ENCODE measurements at places on chromosomes 11 and 22.

DNA sequence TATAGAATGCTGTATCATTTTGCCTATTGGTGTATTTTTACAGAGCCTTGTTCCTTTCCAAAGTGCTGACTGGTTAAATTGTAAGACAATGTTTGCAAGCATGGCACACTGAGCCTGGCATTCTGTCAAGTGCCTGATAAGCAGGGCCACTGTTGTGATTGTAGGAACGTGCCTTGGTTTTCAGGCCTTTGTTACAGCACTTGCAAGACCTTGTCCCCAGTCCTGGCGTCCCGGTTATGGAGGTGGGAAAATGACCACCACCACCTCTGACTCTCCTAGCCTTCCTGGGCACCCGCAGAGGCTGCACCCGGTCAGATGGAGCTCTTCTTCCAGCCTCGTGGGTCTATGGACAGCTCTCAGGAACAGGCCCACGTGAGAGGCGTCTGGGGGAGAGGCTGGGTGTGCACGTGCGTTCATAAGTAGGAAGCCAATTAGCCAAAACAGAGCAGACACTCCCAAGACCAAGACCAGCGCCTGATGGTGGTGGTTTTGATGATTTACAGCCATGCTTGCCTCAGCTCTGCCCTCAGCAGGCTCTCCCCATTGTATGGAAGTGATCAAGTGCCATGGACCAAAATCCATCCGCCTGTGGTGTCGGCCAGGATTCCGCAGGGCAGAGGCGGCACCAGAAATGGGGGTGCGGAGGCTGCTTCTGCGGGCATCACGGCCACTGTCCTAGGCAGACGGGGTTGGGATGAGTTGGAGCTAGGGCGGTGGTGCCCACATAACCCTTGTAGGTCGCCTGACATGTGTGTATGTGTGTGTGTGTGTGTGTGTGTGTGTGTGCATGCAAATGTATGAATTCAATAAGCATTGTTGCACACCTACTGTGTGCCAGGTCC lies 89.8 kb downstream of the RTL6 start:
- DNase-seq = no peak

DNA sequence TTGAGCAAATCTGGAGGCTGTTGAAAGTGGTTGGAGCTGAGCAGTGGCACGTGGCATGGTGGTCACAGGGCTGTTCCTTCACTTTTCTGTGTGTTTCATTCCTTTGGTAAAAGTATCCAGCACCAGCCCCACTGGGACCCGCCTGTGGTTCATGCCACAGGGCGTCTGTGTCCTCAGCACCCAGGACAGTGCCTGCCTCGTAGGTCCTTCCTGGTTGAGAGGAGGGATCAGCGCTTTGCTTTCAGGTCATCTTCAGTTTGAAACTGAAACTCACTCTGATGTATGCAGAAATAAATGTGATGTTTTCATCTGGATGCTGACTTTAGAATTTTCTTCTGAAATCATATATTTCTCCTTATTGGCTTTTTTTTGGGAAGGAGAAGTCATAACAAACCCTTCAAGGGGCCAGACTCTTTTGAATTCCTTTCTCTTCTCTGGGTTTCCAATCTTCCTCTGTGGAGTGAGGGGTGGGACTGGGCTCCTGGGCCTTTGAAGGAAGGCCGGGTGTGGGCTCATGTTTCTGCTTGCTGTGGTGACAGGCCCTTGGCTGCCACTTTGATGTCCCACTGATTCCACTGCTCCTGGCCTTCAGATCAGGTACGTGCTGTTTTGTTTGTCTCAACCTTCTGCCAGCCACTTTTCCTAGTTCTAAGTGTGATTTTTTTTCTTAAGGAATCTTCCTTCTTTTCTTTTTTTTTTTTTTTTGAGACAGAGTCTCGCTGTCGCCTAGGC lies 26.2 kb downstream of the TBC1D22A start:
- DNase-seq = no peak

GRCh38 chr11:118126082-118126838 lies 26.4 kb downstream of the SCN4B start:
- DNase-seq = no peak

DNA sequence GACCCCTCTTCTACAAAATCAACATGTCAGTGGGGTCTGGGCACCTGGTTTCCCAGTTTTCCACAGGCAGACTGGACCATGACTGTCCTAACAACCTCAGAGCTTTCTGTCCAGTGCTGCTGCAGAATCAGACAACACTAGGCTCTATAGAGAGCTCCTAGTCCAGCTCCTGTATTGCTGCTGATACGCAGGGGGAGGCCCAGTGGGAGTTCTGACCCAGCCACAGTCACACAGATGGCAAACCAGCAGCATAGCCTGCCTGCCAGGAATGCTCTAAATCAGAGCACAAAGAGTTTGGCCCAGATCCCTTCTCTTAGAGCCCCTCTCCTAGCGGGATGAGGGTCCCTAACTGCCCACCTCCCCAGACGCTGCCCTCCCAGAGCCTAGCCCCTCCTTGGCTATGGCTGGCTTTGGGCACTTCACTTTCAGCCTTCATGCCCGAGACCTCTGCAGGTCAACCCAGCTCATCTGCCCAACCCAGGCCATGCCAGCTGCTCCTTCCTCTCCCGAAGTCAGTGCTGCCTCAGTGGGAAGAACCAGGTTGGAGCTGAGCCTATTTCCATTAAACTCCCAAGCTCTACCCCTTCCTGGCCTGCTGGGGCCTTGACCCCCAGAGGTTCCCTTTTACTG lies 15.8 kb upstream of the SLCO2B1 start:
- DNase-seq = no peak

DNA sequence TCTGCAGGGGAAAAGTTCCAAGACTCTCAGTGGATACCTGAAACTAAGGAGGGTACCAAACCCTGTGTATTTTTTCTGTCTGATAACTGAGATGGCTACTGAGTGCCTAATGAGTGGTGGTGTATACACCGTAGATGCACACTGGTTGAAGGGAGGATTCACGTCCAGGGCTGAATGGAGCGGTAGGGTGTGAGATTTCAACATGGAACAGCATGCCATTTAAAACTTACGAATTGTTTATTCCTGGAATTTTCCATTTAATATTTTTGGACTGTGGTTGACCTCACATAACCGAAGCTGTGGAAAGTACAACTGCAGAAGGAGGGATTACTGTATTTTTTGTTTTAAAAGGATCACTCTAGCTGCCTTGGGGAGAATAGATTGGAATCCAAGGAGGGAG lies 322.5 kb upstream of the SORL1-AS1 start:
- no peak for DNase-seq

DNA sequence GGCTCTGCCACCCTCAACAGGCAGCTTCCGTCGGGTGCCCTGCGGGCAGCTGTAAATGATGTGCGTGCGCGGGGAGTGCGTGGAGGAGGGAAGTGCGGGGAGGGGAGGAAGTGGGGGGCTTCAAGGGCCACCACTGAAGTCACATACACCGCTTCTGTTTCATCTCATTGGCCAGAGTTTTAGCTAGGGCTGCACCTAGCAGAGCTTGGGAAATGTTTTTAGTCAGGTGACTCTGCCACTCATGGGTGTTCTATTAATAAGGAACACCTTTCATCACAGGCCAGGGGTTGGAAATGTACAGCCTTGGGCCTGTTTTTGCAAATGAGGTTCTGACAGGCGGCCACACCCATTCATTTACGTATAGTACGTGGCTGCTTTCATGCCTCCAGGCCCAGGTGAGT lies 14.6 kb downstream of the FAM118A start:
- DNase-seq = no peak

DNA sequence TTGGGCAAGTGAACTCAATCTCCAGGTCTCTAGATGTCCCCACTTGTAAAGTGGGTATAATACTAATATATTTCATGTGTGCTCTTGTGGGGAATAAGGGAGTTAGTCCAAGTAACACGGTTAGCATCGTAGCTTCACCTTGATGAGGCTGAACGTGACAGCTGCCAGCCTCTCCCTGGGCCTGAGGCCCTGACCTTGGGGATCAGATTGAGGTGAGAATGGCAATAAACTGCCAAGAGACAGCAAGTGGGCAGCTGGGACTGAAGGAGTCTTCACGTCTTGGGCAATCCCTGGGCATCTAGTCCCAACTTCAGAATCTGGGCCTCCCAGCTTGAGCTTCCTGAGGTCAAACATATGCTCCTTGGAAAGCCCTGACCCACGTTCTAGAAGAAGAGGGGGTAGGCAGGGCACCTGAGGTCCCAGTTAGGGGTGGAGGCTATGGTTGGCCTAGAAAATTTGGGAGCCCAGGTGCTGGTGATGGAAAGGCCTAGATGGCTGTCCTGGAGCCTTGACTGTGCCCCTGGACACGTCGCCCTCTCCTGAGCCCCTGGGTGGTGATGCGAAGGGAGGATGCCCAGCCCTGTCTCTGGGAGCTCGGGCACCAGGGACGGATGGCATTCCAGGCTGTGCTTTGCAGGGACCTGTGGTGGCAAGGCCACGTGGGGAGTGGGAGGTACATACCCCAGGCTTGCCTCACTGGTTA lies 23.4 kb downstream of the ADAMTS15 start:
- no peak for DNase-seq

- no peak for DNase-seq
These were observed 5.5 kb downstream of the NPAT start for GRCh38 chr11:108216988-108217387.

GRCh38 chr11:9512370-9513019 lies 51.7 kb downstream of the ZNF143 start:
- no peak for DNase-seq

- DNase-seq = no peak
These were observed 524.9 kb downstream of the CNTN5 start for GRCh38 chr11:99545616-99546015.

GRCh38 chr11:122398167-122398566 lies 257.4 kb upstream of the UBASH3B start:
- DNase-seq = no peak

DNA sequence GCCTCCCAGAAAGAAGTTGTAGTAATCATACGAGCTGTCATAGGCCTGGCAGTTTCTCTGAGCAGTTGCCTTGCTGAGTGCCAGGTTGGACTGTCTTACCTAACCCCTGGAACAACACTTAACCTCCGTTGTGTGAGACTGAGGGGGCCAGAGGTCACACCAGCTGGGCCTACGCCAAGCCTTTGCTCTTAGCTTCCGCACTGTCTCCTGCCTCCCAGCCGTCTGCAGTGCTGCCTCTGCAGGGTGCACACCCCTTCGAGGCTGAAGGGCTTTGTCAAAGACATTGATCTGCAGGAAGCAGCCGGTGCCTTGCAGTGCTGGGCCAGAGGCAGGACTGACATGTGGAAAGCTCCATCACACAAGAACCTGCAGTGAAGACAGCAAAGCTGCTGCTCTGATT lies 16.7 kb downstream of the TAB1 start:
- no peak for DNase-seq

- no peak for DNase-seq
These were observed 160.7 kb downstream of the METTL15 start for GRCh38 chr11:28268925-28269324.

- no peak for DNase-seq
These were observed 77.2 kb upstream of the CLPB start for GRCh38 chr11:72511393-72512047.

DNA sequence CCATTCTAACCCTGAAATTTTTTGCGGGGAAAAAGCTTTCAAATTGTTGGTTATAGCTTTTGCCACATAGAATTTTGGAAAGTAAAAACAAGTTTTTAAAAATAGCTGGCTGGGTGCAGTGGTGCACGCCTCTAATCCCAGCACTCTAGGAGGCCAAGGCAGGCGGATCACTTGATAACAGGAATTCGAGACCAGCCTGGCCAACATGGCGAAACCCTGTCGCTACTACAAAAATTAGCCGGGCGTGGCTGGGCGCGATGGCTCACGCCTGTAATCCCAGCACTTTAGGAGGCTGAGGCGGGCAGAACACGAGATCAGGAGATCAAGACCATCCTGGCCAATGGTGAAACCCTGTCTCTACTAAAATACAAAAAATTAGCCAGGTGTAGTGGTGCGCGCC lies 54.9 kb downstream of the TNRC6B start:
- DNase-seq = no peak

GRCh38 chr11:20563866-20564265 lies 35.5 kb upstream of the SLC6A5 start:
- no peak for DNase-seq

- DNase-seq = no peak
These were observed 205.4 kb downstream of the FAM76B start for GRCh38 chr11:95584180-95584579.

DNA sequence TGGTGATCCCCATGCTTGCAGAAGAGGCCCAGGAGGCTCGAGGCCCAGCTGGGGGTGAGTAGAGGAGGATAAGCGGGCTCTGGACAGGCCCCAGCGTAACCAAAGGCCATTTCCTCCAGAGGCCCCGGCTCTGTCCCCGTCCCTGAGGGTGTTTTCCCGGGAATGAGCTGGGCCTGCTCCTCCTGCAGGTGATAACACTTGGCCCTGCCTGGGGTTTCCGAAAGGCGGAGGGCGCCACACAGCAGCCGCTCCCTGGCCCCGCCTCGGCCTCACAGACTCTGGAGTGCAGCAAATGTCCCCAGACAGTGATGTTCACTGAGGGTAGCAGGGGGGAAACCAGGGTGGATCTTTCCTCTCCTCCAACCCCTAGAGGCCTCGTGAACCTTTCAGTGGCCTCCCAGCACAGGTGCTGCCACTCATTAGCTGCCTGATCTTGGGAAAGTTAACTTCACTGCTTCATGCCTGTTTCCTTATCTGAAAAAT lies 10.5 kb upstream of the MGAT3 start:
- DNase-seq = no peak
